ENCODE measurements at places on chromosomes 3 and 15.
A peak's percentile ranks its signal among the peaks of the same experiment; 100 is the strongest.

DNA sequence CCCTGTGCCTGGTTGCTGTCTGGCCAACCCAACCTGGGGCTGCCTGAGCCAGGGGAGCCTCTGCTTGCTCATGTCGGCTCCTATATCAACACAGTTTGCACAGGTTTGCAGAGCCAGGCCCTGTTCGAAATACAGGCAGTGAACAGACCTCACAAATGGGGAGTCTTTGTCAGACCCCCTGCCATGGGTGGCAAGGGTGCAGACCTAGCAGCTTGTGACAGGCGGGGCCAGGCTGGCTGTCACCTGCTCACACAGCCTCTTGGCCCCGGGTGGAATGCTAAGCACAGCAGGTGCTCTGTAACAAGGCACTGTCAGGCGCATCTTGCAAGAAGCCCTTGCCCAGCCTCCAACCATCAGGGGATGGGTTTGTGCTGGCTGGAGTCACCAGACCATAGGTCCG, 47.3 kb downstream of the BDH1 start:
- DNase-seq, result no peak

- no peak for DNase-seq
Observed at GRCh38 chr3:130377960-130378676, 32.6 kb downstream of the COL6A5 start.

DNA sequence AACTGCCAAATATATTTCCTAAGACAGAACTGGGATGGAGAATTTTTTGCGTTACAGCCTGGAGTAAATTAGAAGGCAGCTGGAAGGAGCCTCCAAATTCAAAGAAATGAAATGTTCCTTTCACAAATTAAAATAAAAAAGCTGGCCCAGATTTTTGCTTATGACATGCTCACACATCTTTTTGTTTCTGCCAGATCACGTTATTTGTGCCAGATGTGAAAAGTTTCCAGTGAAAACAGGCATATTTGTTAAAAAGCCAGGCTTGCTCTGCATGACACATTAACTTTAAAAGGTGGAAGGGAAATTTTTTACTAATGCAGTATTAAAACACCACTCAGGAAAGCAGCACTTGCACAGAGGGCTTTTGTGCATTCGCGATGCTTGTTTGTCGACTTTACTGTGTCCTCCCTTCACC, 23.3 kb upstream of the ACKR4 start:
- DNase-seq, result no peak

DNA sequence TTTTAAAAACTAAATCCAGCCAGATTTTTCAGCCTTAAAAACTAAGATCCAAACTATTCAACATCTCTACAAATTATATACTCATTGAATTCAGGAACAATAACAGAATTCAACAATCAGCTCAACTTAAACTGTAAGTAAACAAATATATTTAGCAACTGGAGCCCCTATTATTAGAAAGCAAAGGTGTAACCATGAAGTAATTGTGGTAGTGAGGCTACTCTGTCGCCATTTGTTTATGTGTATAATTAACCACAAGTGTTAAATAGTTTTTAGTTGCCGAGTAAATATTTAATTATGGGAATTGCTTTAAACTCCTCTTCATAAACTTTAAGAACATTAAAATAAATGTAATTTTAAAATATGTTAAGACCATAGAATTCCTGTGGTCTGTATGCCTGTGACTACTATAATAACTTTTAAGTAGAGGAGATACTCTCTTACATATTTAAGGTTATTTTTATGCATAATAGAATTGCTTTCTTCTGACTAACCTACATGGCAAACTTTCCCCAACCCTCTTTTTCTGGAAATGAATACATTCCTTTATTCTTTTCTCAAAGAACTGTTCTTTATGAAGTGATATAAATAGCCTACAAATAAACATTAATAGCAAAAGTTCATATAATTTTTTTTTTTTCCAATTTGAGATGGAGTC, 51.2 kb downstream of the MFN1 start:
- DNase-seq, result no peak

GRCh38 chr3:184842433-184842832, 30.5 kb downstream of the VPS8 start:
- no peak for DNase-seq

DNA sequence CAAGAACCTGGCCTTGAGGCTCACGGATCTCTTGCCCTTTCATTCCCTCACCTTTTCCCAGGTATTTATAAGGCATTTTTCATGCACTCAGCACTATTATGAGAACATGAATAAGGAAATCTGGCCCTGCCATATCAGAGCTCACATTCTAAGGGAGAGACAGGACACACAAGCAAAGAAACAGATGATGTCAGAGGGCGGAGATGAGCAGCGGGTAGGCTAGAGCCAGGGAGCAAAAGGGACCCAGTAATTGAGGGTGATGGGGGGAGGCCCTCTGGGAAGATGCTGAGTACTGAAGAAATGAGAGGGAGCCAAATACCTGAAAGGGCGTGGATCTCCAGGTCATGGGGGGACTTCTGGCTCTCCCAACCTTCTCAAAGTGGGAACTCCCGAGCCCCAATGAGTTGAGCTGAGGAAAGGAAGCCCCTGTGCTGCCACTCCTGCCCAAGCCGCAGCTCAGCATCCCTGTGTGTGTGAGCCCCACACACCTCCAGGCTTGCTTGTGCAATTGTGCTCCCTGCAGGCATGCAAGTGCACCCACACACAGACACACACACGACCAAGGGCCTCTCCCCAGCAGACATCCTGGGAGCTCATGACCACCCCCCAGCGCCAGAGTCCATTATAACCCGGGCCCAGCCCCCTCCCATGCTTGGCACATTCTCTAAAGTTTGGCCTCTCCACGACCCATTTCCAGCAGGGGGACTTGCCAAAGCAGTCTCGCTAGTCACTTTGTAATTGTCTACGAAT, 81.4 kb upstream of the PXYLP1 start:
- DNase-seq, result no peak

DNA sequence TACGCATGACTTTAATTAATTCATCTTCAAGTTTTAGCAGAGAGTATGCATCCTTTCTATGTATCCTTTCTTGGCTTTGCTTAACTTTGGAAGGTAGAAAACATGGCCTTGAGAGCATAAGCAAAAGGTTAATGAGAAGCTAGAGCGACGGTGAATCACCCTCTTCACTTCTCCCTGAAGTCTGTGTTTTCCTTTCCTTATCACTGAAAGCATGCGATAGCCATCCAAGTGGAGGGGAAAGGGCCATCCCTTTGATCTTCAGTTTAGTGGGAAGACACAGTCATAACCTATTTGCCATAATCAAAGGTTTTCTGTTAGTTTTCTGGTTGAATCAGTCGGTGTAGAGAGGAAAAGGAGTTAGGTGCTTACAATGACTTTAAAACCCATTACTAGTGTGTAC, 354.0 kb upstream of the ROBO2 start:
- DNase-seq, result peak; percentile 25

- DNase-seq, result no peak
Observed at GRCh38 chr15:81897057-81897677, 148.7 kb downstream of the MEX3B start.

GRCh38 chr3:137990427-137990826, 19.5 kb upstream of the CLDN18 start:
- DNase-seq, result no peak

DNA sequence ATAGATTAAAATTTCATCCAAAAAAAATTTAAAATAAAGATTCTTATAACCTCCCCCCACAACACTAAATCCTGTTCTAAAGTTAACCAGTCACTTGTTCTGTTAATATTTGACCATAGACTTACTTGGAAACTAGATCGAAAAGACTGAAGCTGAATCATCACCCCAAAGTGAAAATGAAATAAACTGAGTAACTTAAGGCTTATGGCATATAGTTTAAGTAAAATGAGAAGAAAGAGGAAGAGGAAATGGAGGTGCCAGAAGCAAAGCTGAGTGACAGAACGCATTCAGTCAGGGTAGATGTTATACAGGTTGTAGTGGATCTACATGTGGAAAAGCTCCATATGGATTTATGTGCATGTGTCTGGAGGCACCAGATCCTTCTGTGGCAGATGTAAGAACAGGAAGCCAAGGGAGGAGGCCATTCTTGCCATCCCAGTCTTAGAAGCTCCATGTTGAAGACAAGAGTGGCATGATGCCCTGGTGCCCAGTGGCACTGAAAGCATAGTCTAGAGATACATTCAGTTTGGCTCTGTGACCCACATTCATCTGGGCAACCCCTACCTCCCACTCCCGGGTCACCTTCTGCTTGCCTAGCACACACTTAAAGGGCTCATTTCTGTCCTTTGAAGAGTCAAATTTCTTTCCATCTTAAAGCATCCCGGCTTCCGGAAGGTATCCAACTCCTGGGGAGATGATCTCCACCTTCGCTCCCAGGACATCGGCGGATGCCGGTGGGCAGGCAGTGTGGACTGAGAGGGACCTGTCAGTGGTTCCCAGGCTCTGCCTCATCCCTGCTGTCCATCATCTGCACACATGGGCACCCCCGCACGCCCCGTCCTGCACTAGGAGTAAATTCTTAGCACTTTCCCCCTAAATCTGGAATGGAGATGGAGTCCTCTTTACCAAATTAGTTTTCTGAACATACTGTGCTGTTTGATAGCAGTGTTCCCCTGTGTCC, 90.8 kb downstream of the NEO1 start:
- DNase-seq, result peak; percentile 74

- DNase-seq, result no peak
Observed at GRCh38 chr3:12584083-12584482, 27.2 kb downstream of the MKRN2 start.

DNA sequence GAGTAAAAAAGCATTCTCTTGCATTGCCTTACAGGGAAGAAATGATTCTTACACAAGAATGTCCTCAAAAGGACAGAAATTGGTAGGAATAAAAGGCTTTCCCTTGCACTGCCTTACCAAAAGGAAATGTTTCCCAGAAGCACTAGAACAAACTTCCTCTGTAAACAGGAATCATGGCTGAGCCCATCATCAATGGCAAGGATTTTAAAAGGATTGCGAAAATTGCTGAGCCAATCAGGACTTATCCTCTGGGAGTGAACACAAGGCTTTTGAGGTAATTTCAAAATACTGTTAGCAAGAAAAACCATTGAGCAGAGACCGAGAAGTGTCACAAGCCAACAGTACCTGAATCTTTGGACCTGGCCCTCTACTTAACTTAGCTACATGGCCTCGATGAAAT, 897.3 kb downstream of the ROBO1 start:
- no peak for DNase-seq

GRCh38 chr3:133853063-133853924, 42.4 kb downstream of the RAB6B start:
- no peak for DNase-seq

- no peak for DNase-seq
Observed at GRCh38 chr15:93414576-93415231, 325.7 kb upstream of the RGMA start.

- no peak for DNase-seq
Observed at GRCh38 chr3:27326202-27326601, 43.0 kb downstream of the NEK10 start.

- peak; percentile 12 for DNase-seq
Observed at GRCh38 chr15:27061739-27062138, 90.8 kb downstream of the GABRG3 start.

DNA sequence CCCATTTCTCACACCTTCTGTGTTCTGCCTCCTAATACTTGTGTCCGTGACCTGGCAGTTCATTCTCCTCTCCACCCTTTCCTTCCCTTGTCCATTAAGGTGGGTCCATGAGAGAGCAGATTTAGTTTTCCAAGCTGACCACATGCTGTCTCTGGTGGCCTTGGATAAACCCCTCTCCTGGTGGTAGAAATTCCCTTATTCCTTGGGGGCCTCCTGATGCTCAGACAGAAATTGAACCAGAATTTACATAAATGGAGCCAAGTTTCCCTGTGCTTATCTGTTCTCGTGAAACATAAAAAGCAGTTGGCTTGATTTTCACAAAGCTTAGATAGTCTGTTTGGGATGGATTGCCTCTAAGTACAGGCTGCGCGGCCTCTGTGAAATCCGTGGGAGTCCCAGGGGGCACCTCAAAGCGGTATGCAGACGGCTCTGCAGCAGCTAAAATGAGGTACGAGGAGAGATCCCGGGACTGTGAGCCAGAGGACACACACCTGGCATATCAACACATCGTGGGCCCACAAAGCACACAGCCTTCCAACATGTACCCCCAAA, 101.0 kb upstream of the NMNAT3 start:
- DNase-seq, result no peak

DNA sequence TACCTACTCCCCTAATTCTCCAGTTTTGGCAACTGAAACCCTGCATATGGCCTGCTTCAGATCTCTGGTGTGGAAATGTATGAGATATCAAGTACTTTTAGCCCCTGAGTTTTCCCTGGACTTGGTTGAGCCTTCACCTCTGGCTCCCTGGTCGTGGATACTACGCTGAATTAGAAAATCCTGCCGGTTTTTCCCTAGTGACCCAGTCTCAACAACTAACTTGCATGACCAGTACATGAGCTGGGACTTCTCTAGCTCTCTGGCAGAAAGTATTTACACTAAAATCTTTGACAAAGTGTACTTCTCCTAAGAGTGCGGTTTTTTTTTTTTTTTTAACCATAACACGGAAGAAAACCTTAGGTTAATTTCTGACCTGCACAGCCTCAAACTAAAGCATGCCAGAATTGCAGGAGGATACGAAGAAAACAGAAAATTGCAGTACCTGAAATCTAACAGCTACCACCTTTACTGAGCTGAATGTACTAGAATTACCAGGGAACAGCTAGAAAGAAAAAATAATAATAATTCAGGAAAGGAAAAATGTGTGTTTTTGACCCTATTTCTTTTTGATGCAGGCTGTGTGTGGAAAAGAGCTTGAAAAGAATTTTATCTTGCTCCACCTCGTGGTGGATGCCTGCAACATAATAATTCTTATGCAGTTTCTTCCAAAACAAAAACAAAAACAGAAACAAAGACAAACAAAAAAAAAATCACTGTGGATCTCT, 165.6 kb downstream of the GMNC start:
- DNase-seq, result no peak

DNA sequence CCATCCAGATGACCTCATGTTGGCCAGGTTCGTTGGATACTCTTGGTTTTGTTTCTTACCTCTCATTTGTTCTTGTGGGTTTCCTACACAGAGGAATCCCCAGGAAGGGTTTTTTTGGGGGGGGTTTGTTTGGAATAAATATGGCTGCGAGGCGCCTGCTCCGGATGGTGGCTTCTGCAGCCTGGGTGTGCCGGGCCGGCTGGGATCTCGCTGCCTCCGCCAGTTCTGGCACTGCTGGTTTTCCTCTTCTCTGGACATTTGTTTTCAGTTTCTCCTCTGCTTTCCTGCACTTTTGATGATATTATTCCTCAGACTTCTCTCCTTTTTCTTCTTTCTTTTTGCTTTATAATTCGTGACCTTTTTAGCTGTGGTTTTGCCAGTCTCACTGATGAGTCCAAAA, 187.4 kb downstream of the OR4M2 start:
- DNase-seq, result no peak

- no peak for DNase-seq
Observed at GRCh38 chr3:194967151-194968117, 281.8 kb downstream of the FAM43A start.

Data from RCC 7860 (cell line).